ENCODE measurements at places on chromosomes 16 and 17.

GRCh38 chr16:84555418-84556196, 51.1 kb upstream of the MEAK7 start:
- DNase-seq, result no peak

DNA sequence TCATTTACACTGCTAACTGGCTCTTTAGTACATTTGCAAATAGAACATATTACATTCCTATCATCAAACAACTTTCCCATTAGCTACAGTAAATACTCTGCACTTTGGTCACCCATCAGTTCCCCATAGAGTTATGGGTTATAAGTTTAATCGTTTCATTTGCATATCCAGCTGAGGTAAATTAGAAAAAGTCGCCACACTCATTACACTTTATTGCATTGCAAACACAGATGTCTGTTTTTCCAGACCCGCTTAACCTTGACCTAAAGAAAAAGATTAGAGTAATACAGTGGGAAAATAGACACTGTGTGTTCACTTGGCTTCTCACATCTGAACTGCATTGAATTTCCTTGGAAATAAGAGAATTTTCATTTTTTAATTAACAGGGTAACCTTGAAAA, 213.1 kb upstream of the PSMD7 start:
- no peak for DNase-seq

DNA sequence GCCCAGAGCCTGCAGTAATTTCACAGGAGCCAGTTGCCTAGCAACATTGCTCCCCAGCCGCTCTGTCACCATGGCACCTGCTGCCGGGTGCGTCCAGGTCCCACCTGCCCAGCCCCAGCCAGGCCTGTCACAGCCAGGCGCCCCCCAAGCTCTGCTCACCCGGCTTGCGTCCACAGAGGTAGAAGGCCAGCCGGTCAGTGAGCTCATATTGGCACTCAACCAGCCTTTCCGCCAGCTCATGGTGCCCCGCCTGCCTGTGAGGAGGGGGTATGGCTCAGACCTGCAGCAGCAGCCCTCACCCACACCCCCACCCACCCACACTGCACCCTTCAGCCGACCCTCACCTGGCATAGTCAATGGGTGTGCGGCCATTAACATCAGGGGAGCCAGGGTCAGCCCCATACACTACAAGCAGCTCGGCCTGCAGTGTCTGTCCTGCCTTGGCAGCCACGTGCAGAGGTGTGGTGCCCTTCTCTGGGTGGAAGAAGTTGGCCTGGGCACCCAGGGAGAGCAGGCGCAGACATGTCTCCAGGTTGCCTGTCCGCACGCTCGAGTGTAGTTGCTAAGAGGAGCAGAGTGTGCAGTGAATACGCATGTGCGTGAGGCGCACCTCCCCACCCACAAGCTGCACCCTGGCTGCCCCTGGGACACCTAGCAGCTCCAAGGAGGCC, 7.7 kb downstream of the GIT1 start:
- DNase-seq, result no peak

GRCh38 chr17:82231312-82231561, 2.4 kb downstream of the SLC16A3 start:
- no peak for DNase-seq

DNA sequence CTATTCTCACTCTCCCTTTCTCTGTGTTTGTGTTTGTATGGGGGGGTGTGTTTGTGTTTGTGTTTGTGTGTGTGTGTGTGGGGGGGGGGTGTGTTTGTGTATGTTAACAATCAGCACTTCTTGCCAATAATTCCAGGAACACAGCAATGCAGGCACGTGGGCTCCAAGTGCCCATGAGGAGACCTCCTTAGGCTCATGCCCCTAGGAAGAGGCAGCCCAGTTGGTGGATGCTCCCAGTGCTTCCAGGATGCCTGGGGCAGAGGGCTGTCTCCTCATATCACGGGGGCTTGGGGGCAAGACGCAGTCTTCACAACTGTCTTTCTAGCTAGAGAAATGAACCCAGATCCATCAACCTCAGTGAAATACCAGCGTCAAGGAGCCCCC, 9.9 kb downstream of the ABR start:
- no peak for DNase-seq

- DNase-seq, result no peak
Measured at GRCh38 chr16:84838383-84838948, 18.7 kb downstream of the CRISPLD2 start.

- DNase-seq, result no peak
Measured at GRCh38 chr17:60138769-60139437, 10.9 kb upstream of the CA4 start.

DNA sequence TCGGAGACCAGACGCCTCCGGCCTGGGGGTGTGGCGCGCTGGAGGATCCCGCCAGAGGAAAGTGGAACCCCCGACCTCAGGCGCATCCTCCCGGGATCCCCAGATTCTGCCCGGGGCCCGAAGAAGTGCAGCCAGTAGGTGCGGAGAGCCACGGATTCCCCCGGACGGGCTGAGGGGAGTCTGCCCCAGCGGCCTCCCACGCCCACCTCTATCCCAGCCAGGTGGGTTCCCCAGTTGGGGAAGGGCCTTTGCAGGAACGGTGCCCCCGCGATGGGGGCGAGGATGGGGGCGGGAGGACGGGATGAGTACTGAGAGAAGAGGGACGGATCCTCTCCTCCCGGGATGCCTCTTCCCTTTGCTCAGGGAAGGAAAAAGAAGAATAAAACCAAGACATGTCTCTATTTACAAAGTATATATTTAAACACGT, 5.1 kb downstream of the CBX8 start:
- DNase-seq, result no peak

DNA sequence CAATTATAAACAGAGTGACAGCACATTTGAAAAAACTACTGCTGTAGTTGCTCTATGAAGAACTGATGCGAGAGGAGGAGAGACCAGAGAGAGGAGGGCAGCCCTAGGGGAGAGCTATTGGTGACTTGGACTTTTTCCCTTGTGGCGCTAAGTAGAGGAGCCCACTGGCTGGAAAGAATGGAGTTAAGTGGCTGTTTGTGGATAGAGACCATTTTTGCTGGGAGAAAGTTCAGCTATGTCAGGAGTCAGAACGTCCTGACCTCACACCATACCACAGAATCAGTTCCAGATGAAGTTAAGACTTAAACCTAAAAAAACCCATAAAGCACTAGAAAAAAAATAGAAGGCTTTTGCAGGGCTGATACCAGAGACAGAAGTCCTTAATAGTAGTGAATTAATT, 2.0 kb downstream of the POLR2A start:
- no peak for DNase-seq

DNA sequence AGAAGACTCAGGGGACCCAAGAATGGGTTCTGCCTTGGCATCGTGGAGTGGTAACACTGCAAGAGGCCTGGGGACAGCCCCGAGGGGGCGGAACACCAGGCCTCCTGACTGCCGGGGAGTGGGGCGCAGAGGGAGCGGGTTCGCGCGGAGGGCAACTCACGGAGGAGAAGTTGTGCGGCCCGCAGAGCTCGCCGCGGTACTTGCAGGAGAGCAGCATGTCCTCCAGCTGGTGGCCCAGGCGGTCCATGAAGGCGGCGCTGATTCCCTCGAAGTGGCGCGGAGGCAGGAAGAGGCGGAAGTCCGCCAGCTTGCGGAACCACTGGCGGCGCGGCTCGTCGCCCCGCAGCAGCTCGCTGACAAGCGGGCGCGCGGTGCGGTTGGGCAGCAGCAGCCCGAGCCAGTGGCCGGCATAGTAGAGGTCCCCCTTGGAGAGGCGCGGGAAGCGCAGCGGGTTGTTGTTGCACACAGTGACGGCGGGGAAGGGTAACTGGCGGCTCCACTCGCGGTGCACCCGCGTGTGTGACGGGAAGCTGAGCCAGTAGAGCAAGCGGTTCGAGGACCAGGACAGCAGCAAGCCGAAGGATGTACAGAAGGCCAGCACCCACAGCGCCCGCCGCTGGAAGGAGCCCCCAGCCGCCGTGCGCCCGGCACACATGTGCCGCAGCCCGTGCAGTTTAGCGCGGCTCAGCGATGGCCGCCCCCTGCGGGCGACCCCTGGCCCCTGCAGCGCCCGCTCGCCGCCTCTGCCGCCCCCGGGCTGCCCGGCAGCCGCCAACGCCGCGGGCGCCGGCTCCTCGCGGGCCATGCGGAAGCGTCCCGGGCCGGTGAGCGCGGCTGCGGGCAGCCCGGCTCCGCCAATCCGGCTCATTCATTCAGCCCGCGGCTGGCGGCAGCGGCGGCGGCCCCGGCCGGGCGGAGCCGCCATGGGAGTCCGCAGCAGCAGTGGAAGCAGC, 1.6 kb downstream of the ASIC2 start:
- DNase-seq, result no peak

DNA sequence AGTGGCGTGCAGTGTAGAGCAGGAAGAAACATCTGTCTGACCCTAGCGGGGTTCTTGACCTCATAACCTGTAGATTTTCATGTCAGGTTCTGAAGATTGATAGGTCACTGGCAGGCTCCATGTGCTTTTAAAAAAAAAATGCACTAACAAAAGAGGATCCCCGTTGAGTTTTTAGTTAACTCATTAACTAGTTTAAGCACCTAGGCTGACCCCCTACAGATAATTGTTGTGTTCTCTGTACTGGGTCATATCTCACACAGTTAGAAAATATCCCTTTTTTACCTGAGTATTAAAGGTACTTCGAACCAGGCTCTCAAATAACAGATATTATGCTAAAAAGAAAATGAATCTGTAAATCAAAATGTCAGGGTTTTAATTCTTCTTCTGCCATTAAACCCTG, 676.6 kb downstream of the CDH11 start:
- DNase-seq, result no peak

DNA sequence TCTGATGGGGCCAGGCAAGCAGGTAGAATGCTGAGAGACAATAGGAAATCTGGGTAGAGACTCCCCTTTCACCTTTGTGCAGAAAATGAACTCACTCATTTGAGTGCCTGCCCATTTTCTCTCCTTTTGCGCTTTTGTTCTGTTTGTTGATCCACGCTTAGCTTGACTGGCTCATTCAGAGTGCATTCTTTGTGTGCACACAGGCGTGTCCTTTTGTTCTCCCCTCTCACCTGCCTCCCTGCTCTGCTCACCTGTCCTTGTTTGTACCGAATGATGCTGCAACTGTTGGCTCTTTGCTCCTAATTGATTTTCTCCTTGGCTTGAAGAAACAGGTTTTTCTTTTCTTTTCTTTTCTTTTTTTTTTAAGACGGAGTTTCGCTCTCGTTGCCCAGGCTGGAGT, 15.8 kb downstream of the PGS1 start:
- DNase-seq, result no peak

GRCh38 chr16:85234310-85235204, 122.3 kb upstream of the CIBAR2 start:
- DNase-seq, result no peak

GRCh38 chr16:19833581-19833980, 51.1 kb downstream of the GPRC5B start:
- no peak for DNase-seq

GRCh38 chr17:34755371-34755770, 176.0 kb downstream of the TMEM132E start:
- no peak for DNase-seq

DNA sequence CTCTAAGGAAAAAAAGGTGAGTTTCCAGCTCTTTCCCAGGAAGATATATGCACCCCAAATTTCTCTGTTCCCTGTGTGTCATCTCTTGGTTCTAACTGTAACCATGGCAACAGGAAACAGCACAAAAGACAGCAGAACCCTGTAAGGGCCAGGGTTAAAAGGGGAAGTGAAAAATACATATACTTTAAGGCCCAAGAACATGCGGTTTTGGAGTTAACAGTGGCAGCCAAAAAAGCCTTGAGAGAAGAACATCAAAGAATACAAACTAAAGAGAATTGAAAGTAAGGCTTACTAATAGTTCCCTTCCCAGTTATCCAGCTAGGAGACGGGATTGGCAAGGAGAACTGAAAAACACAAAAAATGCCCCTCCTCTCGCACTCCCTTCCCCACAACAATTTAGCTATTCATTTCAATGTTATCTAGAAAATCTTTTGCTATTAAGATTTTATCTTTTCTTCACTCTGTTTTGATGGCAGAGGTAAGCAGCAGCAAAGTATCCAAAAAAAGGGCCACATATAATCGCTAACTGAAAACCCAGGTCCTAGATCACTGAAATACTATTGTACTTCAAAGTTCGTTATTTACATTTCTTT, 1.5 kb downstream of the SPOP start:
- peak; percentile 57 for DNase-seq

DNA sequence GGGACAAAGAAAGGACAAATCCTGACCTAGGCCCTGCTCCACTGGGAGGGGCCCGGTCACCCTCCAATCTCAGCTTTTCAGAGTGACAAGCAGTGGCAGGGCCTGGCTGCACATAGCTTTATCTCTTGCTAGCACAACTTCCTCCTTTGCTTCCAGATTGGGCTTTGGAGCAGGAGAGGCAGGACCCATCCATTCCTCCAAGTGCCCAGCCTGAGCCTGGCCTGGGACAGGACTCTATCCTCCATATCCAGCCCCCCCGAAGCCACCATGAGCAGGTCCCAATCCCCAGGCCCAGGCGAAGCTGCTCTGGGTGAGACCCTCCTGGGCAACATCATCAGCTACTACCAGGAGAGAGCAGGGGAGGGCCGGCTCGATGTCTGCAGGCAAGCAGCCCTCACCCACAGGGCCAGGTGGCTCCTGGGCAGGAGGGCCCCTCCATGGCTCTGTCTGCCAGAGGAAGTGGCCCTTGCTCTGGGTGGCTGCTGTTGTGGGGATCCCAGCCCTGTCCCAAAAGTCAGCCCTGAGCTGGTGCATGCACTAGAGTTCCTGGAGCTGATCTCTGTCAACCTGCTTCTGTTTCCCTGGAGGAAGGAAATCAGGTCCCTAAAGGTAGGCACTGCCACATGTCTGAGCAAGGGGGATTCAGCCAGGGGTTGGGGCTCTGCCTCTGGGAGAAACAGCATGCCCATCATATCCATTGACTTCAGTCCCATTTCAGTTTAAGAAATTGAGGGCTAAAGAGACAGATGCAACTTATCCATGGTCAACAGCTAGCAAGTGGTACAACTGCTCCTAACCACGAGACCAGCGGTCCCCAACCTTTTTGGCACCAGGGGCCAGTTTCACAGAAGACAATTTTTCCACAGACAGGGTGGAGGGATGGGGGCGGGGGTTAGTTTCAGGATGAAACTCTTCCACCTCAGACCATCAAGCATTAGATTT, 58.9 kb downstream of the TK2 start:
- DNase-seq, result no peak
